ENCODE measurements at places on chromosomes 11 and 22.

DNA sequence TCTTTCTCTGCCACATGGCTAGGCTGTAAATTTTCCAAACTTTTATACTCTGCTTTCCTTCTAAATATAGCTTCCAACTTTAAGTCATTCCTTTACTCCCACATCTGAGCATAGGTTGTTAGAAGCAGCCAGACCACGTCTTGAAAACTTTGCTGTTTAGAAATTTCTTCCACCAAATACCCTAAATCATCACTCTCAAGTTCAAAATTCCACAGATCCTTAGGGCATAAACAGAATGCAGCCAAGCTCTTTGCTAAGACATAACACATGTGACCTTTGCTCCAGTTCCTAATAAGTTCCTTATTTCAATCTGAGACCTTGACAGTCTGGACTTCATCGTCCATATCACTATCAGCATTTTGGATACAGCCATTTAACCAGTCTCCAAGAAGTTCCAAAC is 749.9 kb downstream of the METTL15 start:
- no peak for DNase-seq

GRCh38 chr11:44671234-44671633 is 55.5 kb upstream of the TSPAN18 start:
- no peak for DNase-seq

DNA sequence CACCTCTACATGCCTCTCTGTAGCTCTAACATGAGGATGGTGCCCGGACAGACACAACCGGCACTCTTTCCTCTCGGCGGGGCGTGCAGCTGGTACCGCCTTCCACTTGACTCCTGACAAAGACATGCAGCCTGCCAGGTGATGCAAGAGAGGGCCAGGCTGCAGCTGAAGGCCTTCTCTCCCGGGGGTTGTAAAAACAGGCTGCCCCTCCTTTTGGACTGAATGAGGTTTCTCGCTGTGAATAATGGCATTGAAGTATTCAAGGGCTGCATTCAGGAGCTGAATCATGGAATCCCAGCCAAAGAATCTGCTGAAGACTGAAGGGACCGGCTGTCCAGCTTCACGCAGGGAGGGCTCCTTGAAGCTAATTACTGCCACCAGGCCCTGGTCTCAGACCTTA is 110.9 kb downstream of the GALNT18 start:
- DNase-seq = peak; percentile 98

DNA sequence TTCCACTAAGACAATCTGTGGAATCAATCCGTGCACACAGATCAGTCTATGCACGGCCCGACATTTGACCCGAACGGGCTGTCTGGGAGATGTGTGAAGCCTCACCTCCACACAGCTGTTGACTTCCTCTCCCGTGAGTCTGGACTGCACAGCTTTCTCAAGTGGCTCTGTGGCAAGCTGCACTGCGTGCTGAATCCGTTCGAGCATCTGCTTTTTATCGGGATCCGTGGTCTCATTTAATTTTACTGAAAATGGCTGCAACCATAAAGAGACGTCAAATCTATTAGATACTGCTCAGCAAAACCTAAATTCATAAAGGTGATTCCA is 19.3 kb downstream of the CARS1 start:
- no peak for DNase-seq

GRCh38 chr11:67439321-67440228 is 2.1 kb upstream of the PTPRCAP start:
- DNase-seq = no peak

- DNase-seq = no peak
Observed at GRCh38 chr22:43474161-43475101, 62.6 kb downstream of the MPPED1 start.

GRCh38 chr11:106996691-106997090 is 21.6 kb downstream of the GUCY1A2 start:
- no peak for DNase-seq

DNA sequence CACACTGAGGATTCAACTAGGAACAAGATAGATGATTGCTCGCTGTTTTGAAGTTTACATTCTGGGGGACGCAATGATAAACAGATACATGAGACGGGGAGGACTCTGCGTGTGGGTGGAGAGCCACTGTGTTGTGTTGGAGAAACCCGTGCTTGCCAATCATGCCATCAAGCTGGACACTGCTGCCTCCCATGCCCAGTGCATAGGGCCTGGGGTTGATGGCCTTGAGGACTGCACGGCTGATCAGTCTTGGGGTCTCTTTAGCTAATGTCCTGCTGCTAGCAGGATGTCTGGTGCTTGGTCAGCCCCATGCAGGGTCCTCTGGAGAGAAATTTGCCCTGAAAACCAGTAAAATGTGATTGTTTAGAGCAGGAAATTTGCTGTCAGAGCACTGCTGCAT is 221.2 kb upstream of the B3GAT1 start:
- DNase-seq = no peak

GRCh38 chr11:111528557-111528956 is 12.0 kb upstream of the LAYN start:
- DNase-seq = no peak

GRCh38 chr11:111299101-111300026 is 1.0 kb downstream of the POU2AF3 start:
- DNase-seq = no peak

DNA sequence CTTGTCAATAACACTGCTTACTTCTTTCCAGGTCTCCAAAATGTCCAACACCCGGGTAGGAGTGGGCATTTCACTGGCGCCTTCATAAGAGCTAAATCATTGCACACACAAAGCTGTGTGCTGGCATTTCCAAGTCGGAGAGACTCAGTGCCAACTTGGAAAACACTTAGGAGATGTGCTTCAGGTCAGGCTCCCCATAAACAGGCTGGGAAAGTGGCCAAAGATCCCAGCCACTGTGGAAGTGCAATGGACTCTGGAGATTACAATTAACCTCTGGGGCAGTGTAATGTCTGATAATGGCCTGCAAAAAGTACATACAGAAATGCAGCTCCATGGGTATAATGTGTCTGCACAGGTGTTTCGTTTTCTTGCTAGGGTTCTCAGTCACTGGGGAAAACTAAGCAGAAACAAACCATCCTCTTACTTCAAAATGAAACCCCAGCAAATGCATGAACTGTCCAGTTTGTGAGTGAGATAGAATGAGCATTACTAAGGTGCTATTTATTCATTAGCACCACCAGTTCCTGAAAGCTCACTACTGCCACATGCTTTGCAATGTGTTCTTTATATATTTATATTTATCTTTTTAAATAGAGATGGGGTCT is 79.0 kb downstream of the ABTB2 start:
- DNase-seq = no peak

DNA sequence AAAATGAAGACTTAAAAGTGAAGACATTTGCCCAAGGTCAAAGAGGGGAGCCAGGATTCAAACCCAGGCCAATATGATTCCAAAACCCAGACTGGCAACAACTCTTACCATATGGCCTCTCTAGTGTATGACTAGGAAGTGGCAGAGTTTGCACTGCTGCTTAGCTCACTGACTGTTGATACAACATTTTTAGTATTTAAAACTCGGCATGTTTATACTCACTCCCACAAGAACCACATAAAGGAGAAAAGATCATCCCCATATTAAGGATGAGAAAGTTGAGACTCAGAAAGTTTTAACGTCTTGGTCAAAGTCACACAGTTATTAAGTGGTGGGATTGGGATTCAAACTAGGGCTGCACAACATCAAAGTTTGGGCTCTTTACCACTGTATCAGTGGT is 81.7 kb downstream of the CCDC34 start:
- no peak for DNase-seq

All from NCI-H187 treated with DMSO at 0.1 percent for 48 hours (cell line).